ENCODE measurements at places on chromosomes 2 and 18.

GRCh38 chr2:118833716-118834439, 13.6 kb downstream of the EN1 start:
- no peak for DNase-seq

DNA sequence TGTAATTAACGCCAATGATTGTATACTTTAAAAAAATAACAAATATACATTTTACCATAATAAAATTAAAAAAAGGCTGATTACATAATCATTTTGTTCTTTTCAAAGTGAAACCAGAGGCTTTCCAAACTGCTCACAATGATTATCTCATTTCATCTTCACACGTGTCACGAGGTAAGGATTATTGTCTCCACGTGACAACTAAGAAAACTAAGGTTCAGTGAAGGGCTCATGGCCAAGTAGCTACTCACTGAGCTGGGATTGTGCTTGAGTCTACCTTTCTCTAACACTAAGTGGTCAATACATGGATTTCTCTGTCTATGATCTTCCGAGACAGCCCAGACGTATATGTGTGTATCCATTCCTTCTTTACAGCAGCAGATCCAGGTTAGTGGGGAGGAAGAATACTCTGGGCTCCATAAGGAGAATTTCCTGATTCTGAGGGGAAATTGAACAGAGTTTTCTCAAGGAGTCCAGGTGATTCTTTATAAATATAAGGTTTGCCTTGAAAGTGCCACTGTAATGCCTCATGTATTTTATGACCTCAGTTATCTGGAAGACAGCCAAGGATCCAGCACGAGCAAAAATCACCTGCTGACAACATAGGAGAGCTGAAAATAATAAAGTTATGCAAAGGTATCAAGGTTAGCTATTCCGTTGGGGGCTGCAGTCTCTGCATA, 25.6 kb upstream of the ACSL3 start:
- DNase-seq: peak; percentile 13

DNA sequence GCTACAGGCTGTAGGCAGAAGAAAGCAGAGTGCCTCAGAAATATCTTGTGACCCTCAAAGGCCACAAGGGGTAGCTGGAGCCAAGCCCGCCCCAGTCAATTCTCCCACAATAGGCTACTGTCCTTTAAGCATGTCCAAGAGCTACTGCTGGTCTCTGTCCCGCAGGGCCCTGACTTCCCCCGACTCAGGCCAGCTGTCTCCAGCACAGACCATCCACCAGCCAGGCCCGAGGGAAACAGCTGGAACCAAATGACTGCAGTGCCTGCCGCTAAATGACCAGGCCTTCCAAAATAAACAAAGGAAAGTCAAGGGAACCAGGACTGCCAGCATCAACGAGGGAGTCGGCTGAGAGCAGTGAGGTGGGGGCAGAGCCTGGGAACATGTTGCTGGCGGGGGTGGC, 36.7 kb downstream of the MCFD2 start:
- DNase-seq: no peak

DNA sequence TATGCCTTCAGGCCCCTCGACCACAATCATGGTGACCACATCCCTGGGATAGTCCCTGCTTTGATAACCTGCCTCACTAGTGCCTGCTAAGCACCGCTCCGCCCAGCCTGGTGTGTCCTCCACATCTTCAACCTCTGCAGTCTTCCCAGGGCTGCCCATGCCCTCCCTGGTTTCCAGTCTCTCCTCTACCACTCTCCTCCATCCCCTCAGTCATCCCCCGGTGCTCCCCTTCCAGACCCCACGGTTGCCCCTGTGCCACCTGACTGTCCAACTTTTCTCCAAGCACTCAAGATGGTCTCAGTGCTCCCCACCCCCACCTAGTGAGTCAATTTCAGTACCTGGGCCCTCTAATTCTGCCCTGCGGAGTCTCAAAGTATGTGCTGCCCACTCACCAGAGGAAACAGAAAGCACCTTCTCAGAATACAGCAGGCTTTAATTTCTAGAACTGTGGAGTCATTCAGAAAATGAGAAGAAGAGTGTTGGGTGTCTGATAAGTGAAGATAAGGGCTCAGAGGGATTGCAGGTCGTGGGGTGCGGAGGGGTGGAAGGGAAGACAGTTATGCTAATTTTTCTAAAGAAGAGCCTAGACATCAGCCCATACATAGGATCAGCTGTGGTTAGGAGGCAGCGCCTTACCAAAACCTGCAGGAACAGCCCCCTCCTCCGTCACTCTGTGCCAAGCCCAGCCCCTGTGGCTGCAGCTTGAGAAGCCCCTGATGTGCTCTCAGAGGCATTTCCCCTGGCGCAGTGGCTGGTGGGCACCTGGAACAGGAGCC, 53.6 kb upstream of the CAB39 start:
- DNase-seq: no peak

- DNase-seq: no peak
Measured at GRCh38 chr2:190267302-190267701, 52.3 kb downstream of the HIBCH start.

DNA sequence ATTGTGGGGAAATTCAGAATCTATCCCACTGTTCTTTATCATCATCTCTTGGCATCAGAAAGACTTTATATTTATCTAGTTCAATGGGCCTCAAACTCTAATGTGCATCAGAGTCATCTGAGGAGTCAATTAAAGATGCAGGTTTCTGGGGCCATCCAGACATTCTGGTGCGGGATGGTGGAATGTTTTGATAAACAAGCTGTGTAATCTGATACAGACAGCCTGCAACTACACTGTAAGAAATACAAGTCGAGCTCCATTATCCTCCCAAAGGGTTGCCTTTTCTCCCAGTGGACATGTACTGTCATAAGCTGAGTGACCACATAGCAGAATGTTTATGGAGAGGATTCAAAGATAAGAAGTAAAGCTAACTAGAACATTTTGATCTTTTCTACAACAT, 515.3 kb upstream of the DCC start:
- DNase-seq: no peak

GRCh38 chr2:149076863-149077412, 38.4 kb downstream of the LYPD6B start:
- no peak for DNase-seq

DNA sequence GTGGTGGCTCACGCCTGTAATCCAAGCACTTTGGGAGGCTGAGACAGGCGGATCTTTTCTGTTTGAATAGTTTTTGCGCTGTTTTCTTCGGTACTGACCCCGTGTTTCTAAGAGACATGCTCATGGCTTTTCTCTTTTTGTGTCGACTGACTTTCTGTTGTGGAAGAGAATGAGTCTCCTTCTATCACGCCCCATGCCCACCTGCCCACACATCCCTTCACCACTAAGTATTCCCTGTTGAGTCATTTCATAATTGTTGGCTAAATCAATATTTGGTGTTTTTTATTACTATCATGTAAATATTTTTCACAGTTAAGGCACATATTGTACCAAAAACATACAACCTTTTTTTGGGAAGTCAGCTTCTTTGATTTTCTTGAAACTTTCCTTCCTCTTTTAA, 198.8 kb upstream of the TWIST2 start:
- no peak for DNase-seq

- DNase-seq: no peak
Measured at GRCh38 chr18:62498616-62499262, 24.1 kb upstream of the ZCCHC2 start.

DNA sequence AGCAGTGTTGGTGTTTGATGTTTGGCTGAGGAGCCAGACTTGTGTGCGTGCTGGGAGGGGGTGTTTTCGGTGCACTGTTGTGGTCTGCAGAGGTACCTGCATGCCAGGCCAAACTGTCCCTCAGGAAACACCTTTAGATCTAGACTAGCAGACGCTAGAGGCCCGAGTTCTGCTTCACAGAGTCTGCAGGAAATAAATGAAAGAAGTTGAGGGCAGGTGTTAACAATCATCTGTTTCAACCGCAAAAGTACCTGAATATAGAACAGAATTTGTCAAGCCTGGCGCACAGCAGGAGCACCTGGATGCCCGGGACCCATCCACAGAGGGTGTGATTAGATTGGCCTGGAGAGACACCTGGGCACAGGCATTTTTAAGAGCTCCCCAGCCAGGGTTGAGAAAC, 40.5 kb upstream of the REL start:
- peak; percentile 91 for DNase-seq

DNA sequence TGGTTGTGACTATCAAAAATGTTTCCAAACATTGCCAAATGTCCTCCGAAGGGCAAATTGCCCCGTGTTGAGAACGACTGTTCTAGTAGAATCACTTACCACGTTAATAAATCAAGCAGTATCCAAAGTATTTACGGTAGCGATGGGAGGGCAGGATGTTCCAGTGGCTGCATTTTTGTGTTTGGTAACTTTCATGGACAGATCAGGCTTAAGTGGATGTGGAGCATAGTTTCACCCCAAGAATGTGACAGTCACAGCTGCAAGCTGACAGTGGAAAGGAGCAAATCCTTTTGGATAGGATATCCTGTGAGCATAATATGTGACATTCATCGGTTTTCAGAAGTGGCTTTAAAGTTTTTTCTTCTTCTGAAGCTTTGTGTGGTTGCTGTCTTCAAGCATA, 46.3 kb upstream of the DARS1 start:
- DNase-seq: no peak
